ENCODE measurements at places on chromosomes 1 and 21. TPM values are rescaled to one million over a fixed set of nuclear protein-coding genes. Genes with fewer than 3 reads are reported as not detected.

DNA sequence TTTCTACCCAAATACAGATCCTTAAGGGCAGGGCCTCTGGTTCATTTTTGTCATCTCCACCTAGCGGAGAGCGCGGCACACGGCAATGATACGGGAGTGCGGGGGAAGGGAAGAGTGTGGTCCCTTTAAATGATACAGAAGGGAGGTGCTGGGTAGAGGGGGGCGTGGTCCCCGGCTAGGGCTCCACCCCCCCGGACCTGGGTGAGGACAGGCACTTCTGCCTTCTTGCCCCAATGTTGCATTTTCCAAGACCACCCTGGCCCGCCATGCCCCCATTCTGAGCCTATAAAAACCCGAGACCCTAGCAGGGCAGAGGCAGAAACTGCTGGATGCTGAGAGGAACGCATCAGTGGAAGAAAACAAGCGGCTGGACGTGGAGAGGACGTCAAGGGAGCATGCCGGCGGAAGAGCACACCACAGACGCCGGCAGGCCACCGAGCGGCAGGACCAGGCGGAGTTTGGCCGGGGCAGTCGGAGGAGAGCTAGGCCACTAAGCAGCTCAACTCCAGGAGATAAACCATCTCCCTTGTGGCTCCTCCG lies 30.0 kb downstream of the LRRC3 start:
- peaks cover 29% of the 10 kb centered on the region for H3K27me3 ChIP-seq
- H3K27ac ChIP-seq, result no peak overlapping the region
- no peak for DNase-seq

- H3K27me3 ChIP-seq, result peaks cover 53% of the 10 kb centered on the region
- DNase-seq, result no peak
- H3K4me3 ChIP-seq, result no peak overlapping the region
- H3K4me1 ChIP-seq, result peaks cover 14% of the 10 kb centered on the region
- peak overlapping the region; percentile 62 for H3K27ac ChIP-seq
- H3K36me3 ChIP-seq, result peaks cover 3% of the 10 kb centered on the region
Measured at GRCh38 chr1:206001476-206001888, 1.7 kb downstream of the RAB7B start.

DNA sequence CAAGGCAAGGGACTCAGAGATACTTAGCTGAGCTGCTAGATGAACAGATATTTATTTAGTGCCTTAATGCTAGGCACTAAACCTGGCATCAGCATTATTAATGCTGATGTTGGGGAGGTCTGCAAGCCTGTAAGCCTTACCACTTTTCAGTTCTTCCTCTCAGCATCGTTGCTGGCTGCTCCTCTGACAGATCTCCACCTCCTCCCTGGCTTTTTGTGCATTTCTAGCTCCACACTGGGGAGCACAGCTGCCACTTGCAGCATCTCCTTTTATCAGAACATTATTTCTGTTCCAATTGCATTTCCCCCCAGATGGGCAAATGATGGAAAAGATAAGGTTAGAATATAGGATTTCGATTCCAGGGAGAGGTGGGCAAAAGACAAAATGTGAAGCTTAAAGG lies 34.8 kb downstream of the CACNA1E start:
- H3K27ac ChIP-seq, result peak overlapping the region; percentile 62
- peaks cover 10% of the 10 kb centered on the region for H3K4me1 ChIP-seq
- no peak for DNase-seq
- H3K27me3 ChIP-seq, result peaks cover 54% of the 10 kb centered on the region
- H3K36me3 ChIP-seq, result peaks cover 4% of the 10 kb centered on the region

GRCh38 chr1:45089711-45090110 lies 77.7 kb downstream of the UROD start:
- H3K4me1 ChIP-seq, result peaks cover 2% of the 10 kb centered on the region
- H3K27me3 ChIP-seq, result no peaks in the 10 kb centered on the region
- peaks cover 4% of the 10 kb centered on the region for H3K36me3 ChIP-seq
- DNase-seq, result no peak

GUCA2A gene
- total RNA-seq, result not detected

EYA3 gene
- total RNA-seq, result 12.5 TPM

SPATA21 gene
- total RNA-seq, result not detected
